CD8-positive, alpha-beta T cell (primary cell): ENCODE measurements at places on chromosomes 12 and 14. TPM values are rescaled to one million over a fixed set of nuclear protein-coding genes. Genes with fewer than 3 reads are reported as not detected.
A peak's percentile ranks its signal among the peaks of the same experiment; 100 is the strongest.

DNA sequence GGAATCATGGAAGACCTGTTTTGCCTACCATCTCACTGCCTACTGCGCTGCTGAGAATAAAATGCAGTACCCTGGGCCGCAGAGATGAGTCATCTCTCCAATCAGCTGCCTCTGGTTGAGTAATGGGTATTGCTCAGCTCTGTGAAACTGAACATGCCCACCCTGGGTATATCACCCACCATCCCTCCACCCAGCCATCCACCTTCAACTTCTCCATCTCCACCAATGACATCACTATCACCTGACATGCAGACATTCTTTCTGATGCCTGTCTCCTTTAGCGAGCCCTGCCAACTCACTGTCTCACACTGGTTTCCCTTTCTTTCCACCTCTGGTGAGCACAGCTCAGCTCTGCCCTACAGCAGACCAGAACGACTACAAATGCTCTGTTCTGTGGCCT, 33.6 kb downstream of the E2F7 start:
- no peak for DNase-seq

DNA sequence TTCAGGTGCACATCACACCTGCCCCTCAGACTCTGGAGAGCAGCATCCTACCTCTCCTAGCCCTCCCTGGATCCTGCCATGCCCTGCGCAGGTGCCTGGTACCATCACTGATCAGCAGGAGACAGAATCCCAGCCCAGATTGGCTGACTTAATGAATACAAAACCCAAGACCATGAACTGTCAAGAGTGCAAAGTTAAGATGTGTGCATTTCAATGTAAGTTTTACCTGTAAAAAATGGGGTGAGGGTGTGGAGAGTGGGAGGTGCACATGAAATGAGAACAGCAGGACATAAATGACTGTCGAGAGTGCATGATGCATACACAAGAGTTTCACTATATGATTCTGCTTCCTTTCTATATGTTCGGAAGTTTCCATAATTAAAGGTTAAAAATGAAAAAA, 57.9 kb upstream of the GPR68 start:
- DNase-seq = no peak

DNA sequence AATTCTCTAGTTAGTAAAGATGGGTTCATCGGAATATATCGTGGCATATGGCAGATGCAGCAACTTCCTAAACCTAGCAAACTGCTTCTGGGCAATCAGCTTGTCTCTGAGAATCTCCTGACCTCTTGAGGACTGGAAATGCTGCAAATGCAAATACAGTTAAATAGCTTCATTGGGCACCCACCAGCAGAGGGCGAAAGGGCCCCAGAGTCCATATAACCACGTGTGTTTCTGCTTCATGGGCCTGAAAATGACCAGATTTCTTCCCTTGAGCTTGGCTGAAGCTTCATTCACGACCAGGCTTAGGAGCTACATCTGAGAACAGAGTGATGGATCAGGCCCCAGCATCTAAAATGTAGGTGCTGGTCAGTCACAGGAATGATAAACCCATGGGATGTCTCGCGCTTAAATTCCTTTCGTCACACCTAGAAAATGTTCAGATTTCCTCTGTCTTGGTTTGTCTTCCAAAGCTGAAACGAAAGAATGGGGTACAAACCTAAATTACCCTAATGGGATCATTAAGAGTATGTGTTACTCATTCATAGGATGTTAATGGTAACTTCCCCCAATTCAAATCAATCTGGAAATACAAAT, 1482.5 kb upstream of the TMEM132C start:
- DNase-seq = peak; percentile 50

The TBX5 gene
- not detected for total RNA-seq

DNA sequence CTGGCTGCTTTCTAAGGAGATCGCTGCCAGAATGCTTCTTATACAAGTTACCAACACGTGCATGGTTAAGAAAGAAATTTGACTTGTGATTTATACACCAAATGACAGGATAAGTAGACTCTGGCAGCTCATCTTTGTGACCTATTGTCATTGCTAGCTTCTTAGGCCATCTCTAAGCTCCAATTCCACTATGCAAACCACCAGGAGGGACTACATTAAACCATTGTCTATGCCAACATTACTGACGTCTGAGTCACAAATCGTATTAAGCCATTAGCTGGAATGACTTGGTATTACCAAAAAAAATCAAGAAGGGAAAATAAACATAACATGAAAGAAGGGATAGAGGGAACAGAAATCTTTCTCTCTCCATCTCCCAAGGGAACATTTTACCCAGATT, 15.8 kb upstream of the VPS33A start:
- DNase-seq = no peak

- DNase-seq = no peak
Observed at GRCh38 chr14:58540749-58541632, 96.8 kb upstream of the DACT1 start.

- no peak for DNase-seq
Observed at GRCh38 chr12:68733661-68734071, 12.3 kb upstream of the SLC35E3 start.

DNA sequence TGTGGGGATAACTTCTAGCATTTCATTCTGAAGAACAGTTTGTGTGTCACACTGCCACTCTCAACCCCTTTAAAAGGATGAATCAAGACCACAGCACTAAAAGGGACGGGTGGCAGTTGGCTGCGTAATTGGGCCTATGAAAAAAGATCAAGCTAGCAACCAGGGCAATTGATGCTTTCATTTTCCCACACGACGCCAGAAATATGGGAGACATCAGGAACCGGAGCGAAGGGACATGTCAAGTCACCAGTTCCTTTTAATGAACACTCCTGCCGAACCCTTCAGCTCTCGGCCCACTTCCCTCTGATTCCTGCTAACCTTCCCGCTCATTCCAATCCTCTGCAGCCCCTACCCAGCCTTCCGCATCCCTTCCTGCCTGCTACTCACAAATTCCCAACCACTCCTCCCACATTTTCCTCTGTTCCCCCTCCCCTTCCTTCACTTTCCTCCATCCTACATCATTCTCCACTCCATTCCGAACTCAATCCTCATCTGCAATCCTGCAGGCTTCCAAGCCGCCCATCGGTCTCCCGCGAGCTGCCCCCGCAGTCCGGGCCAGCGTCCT, 753 bp downstream of the CSRNP2 start:
- peak; percentile 10 for DNase-seq

- DNase-seq = no peak
Observed at GRCh38 chr12:857611-858010, 91.9 kb downstream of the RAD52 start.

GRCh38 chr12:107454109-107454830, 231.3 kb upstream of the PWP1 start:
- no peak for DNase-seq

The EIF2B1 gene
- total RNA-seq = 35.9 TPM

GRCh38 chr14:75986439-75986765, 839 bp downstream of the IFT43 start:
- no peak for DNase-seq

DNA sequence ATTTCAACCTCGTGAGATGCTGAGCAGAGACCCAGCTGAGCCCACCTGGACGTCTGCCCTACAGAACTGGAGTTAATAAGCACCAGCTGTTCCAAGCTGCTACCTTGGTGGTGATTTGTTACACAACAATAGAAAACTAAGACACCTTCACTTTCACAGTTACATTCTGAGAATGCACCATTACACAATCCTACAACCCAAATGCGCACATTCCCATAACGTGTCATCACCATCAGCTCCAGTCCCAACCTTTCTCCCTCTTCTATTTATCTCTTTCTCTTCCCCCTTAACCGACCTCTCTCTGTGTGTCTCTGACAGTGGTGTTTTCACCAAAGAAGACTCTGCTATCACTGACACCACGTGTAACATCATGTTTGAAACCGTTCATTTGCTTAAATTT, 91.9 kb downstream of the TMEM132D start:
- no peak for DNase-seq

DNA sequence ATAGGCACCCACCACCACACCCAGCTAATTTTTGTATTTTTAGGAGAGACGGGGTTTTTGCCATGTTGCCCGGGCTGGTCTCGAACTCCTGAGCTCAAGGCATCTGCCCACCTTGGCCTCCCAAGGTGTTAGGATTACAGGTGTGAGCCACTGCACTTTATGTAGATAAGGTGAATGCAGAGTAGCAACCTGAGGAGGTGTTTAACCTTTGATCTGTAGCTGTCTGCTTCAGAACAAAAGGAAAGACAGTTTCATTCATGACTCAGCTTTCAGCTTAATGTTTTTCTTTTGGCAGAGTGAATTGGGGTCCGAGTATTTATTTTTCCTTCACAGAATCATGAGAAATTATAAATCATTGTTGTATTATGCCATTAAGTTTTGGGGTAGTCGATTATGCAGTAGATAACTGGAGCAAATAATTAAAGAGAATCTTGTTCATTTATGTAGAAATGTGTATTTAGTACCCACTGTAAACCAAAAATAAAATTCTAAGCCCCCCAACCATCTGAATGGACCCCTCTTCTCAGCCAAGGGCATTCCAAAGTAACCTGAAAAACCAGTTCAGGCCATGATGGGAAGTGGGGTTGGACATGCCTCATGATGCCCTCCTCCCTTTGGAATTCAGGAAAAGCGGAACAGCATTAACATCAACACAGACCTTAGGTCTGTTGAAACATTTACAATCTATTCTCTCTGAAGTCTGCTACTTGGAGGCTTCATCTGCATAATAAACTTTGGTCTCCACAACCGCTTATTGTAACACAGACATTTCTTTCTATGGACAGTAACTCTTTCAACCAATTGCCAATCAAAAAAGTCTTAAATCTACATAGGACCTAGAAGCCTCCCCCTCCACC, 10.7 kb upstream of the STX2 start:
- DNase-seq = no peak

The POTEG gene
- not detected for total RNA-seq

DNA sequence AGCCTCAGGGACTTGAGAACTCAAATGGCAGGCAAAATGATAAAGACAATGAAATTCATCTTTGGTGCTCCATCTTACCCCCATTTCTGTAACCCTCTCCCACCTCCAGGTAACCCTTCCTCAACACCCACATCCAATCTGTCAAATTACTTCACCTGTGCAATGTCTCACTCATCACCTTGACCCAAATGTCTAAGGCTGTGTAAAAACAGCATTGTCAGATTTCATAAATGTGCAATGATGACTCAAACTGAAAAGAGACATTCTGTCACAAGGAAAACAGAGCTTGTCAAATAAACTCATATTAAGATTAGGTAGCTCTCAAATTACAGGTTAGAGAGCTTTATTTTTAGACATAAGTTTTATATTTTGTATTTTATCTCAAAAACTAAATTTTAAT, 19.9 kb upstream of the COCH start:
- no peak for DNase-seq

DNA sequence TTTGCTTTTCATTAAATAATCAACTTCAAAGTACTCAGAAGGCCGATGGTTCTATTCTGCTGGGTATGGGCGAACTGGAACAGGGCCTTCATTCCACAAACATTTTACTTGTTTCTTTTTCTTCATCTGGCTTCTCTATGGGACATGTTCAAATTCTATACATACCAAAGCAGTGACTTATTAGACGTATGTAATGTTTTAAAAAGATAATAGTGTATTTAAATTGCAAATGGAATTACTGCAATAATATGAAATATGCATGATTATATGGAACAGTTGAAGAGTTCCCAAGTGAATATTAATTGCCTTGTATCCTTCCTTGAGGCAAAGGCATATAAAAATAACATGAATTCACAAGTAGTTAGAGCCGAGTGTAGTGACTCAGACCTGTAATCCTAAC, 75.5 kb downstream of the FAR2 start:
- no peak for DNase-seq

The PDE3A gene
- not detected for total RNA-seq

- no peak for DNase-seq
Observed at GRCh38 chr12:49983892-49984291, 11.1 kb downstream of the AQP6 start.

- DNase-seq = no peak
Observed at GRCh38 chr14:103723748-103724081, 8.1 kb downstream of the ZFYVE21 start.

DNA sequence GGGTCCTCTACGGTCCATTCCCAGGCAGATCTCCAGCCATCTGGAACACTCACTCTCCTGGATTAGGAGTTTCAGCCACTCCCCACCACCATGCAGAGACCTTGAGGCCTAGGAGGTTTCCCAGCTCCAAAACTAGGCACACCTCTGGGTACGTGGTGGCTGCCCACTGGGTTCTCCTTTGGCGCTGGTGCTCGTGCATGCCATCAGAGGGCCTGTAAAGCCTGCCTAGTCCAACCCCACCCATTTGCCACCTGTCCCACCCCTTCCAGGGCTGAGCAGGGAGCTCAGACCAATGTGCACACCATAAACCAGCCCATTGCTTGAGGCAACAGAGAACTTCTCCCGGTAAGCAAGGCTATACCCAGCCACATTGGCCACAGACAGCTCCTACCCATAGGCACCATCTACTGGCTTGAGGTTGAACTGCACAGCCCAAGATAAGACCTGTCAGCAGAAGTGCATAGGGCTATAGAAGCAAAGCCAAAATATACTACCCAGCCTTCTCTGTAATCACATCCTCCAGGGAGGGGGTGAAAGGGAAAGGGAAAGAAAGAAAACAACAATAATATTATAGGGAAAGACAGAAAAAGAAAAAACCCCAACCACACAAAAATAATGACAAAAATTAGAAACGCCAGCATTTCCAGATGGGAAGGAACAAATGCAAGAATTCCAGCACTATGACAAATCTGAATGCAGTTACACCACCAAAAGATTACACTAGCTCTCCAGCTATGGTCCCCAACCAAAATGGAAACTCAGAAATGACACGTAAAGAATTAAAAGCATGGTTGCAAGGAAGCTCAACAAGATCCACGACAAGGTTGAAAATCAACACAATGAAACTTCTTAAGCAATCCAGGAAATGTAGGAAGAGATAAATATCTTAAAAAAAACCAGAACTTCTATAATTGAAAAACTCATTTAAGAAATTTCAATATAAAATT, 111.9 kb upstream of the CCDC175 start:
- DNase-seq = no peak

- no peak for DNase-seq
Observed at GRCh38 chr12:64125913-64126312, 96.2 kb downstream of the KICS2 start.

DNA sequence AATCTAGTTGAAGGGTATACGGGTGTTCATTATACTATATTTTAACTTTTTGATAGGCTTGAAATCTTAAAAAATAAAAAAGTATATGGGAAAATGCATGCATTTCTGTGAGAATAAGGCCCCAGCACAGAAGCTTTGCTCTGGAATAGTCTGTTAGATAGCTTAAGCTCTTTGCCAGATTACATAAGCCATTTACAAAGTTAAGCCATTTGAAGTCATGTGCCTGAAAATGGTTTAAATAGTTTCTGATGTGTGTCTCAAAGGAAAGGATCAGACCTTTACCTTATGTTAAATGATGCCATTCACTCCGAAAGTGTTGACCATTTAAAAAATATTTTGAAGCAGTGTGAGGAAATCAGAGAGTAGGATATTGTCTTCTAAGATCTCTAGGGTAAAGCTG, 51.3 kb downstream of the WASHC4 start:
- no peak for DNase-seq

The GNPNAT1 gene
- total RNA-seq = 7.5 TPM

GRCh38 chr12:132561427-132562156, 48.8 kb downstream of the LRCOL1 start:
- no peak for DNase-seq

The FGF6 gene
- not detected for total RNA-seq

The ERBB3 gene
- total RNA-seq = 1.5 TPM

The TMEM233 gene
- total RNA-seq = not detected
